Cardiac septum (tissue), 1 donor: ENCODE measurements at places on chromosomes 1 and 21. TPM values are rescaled to one million over a fixed set of nuclear protein-coding genes. Genes with fewer than 3 reads are reported as not detected.

GRCh38 chr1:35726450-35727433 lies 8.1 kb upstream of the C1orf216 start:
- DNase-seq: no peak

GRCh38 chr1:166283190-166283589 lies 116.4 kb upstream of the FAM78B start:
- no peak for DNase-seq

AQP10 gene
- 0.70 TPM for total RNA-seq

RSRP1 gene
- 52.2 TPM for total RNA-seq

- DNase-seq: peak; percentile 72
Measured at GRCh38 chr1:228097333-228098081, 5.6 kb downstream of the C1orf35 start.
